Activated T-helper 1 cell treated with anti-CD3 and anti-CD28 coated beads, Interleukin-2, amount 50 U/mL, for 16 hours (primary cell): ENCODE measurements at places on chromosomes 12 and 14.

- no peak for DNase-seq
Observed at GRCh38 chr12:56153678-56154065, 1.3 kb downstream of the MYL6B start.

- DNase-seq: no peak
Observed at GRCh38 chr14:94561656-94562010, 391 bp downstream of the SERPINA4 start.

GRCh38 chr12:67617629-67618028 is 30.9 kb upstream of the DYRK2 start:
- DNase-seq: no peak

GRCh38 chr14:63174760-63175191 is 29.5 kb upstream of the RHOJ start:
- no peak for DNase-seq

DNA sequence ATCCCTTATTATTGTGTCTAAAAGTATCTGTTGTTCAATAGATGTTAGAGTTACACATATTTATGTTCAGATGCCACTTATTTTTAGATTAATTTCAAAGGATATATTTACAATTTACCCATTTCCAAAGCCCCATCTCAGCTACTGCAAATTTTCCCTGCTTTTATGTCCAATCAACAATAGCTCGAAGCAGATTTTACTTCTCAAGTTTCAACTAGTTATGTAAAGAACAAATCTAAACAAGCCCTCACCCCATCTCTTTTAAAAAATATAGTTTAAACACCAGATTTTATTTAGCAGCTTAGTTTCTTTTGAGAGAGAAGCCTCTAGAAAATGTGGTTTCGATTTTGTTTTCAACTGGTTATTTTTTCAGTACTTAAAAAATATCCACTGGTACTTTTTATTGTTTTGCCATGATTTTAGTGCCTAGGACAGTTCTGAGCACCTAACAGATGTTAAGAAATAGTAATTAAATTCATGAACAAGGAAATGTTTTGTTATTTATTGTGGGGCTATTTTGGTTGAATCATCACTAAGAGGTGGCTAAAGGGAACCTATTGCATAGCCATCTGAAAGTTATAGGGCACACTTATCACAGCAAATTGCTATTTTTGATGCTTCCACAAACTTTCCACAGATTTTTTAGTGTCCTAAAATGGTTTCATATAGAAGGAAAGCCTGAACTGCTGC is 96.2 kb upstream of the BMP4 start:
- no peak for DNase-seq

GRCh38 chr12:14188744-14189143 is 176.7 kb upstream of the ATF7IP start:
- no peak for DNase-seq
